ENCODE measurements at places on chromosomes 16 and 17.

GRCh38 chr17:42946812-42947211 lies 17.4 kb downstream of the AARSD1 start:
- no peak for DNase-seq

GRCh38 chr17:47981462-47981861 lies 10.5 kb downstream of the CDK5RAP3 start:
- DNase-seq: no peak

- no peak for DNase-seq
Measured at GRCh38 chr17:383771-384621, 31.4 kb upstream of the RPH3AL start.

- DNase-seq: no peak
Measured at GRCh38 chr17:15479703-15480102, 12.3 kb upstream of the CDRT4 start.

Measured in GM20000 (cell line).